Activated CD8-positive, alpha-beta T cell treated with anti-CD3 and anti-CD28 coated beads, Interleukin-2, amount 10 ng/mL, durations not matched to agents 7 days and 5 days (primary cell): ENCODE measurements at places on chromosomes 6 and 20.
A peak's percentile ranks its signal among the peaks of the same experiment; 100 is the strongest.

- H3K27ac ChIP-seq = no peak overlapping the region
- no peak for DNase-seq
- peaks cover 29% of the 10 kb centered on the region for H3K27me3 ChIP-seq
- H3K4me1 ChIP-seq = peaks cover 3% of the 10 kb centered on the region
- no peak overlapping the region for H3K4me3 ChIP-seq
Observed at GRCh38 chr6:167815296-167815980, 11.3 kb upstream of the AFDN start.

DNA sequence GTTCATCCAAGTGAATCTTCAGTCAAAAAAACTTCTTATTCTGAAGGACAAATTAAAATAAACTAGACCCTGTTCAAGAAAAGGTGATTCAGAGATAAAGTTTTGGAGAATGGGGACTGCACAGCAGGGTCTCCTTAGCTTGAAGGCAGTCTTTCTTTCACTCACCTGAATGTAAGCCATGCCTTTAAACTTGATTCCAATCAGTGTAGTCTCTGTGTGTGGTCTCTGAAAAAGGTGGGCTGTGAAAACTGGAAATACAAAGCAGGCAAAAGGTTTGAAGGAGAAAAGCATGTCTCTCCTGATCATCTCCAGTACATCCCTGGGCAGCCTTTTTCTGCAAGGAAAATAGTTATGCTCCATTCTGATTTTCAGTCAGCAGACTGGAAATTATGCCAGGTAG, 188.0 kb upstream of the SASH1 start:
- H3K4me1 ChIP-seq = no peaks in the 10 kb centered on the region
- no peak overlapping the region for H3K27ac ChIP-seq
- H3K36me3 ChIP-seq = no peaks in the 10 kb centered on the region
- no peak overlapping the region for H3K4me3 ChIP-seq

DNA sequence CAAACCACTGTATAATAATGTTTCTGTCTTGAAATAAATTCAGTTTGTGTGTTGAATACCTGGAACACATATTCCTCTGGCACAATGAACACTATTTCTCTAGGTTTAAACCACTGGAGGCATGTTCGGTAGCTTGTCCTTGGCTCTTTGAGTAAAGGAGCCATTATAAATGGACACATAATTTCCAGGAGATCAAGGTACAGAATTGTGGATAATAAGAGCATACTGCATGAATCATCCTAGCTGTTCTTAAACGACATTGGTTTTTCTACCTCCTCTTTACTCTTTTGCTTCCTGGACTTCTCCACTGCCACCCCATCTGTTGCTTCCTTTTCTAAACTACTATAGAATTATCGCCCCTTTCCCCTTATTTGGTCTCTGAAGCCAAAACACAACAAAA, 1.2 kb downstream of the CENPW start:
- H3K4me1 ChIP-seq = peaks cover 28% of the 10 kb centered on the region
- peaks cover 2% of the 10 kb centered on the region for H3K36me3 ChIP-seq
- DNase-seq = no peak
- H3K27ac ChIP-seq = no peak overlapping the region
- no peak overlapping the region for H3K4me3 ChIP-seq
- no peaks in the 10 kb centered on the region for H3K27me3 ChIP-seq

GRCh38 chr20:18727032-18727508, 86.5 kb upstream of the SCP2D1 start:
- H3K27me3 ChIP-seq = no peaks in the 10 kb centered on the region
- no peak for DNase-seq
- H3K36me3 ChIP-seq = no peaks in the 10 kb centered on the region
- H3K27ac ChIP-seq = peak overlapping the region; percentile 35
- peaks cover 16% of the 10 kb centered on the region for H3K4me1 ChIP-seq

DNA sequence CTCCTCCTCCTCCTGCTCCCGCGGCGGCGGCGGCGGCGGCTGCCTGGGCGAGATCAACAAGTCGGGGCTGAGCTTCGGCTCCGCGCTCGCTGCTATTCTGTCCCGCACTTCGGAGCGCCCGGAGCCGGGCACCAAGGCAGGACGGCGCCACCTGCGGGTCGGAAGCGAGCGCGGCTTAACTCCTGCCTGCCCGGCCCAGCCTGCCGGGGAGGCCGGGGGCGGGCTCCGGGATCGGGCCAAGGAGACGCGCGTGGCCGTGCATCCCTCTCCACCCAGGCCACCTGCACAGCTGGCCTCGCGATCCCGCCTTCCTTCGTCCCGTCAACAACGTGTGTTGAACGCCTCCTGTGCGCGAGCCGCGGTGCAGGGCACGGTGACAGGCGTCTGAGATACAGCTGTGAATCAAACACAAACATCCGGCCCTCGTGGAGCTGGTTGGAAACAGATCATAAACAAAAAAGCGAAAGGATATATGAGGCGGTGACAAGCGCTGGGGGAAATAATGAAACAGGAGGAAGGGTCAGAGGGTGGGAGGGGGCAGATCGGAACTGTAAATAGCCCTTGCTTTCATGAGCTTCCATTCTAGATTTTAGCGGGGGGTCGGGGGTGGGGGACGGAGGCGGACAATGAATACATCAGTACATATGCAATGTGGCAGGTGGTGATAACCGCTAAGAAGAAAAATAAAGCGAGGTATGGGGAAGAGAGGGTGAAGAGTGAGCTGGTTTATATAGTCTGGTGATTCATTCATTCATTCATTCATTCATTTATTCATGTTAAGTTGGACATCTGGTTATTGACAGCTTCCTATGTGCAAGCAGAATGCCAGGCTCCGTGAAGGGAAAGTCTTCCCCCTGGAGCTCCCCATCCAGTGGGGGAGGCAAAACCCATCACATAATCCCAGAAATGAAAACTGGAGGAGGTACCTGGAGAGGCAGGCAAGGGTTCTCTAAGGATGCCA, 2.0 kb upstream of the KCNB1 start:
- peak overlapping the region; percentile 11 for H3K27ac ChIP-seq
- peak; percentile 73 for DNase-seq
- no peaks in the 10 kb centered on the region for H3K36me3 ChIP-seq
- peaks cover 49% of the 10 kb centered on the region for H3K27me3 ChIP-seq
